ENCODE measurements at places on chromosomes 1 and 21.

- DNase-seq: no peak
Measured at GRCh38 chr1:107459204-107459904, 318.5 kb downstream of the NTNG1 start.

DNA sequence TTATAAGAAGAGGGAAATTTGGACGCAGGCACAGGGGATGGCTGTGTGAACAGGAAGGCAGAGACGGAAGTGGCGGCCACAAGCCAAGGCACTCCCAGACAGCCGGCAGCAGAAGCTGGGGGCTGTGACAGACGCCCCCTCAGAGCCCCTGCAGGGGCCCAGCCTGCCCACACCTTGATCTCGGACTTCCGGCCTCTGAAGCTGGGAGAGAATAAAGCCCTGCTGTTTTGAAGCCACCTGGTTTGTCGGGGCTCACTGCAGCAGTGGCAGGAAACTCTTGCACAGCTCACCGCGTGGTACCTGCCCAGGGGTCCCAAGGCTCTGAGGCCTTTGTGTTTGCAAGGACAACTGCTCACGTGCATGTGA is 13.7 kb downstream of the MEGF6 start:
- DNase-seq: no peak

GRCh38 chr1:86271046-86271445 is 114.5 kb upstream of the COL24A1 start:
- no peak for DNase-seq

DNA sequence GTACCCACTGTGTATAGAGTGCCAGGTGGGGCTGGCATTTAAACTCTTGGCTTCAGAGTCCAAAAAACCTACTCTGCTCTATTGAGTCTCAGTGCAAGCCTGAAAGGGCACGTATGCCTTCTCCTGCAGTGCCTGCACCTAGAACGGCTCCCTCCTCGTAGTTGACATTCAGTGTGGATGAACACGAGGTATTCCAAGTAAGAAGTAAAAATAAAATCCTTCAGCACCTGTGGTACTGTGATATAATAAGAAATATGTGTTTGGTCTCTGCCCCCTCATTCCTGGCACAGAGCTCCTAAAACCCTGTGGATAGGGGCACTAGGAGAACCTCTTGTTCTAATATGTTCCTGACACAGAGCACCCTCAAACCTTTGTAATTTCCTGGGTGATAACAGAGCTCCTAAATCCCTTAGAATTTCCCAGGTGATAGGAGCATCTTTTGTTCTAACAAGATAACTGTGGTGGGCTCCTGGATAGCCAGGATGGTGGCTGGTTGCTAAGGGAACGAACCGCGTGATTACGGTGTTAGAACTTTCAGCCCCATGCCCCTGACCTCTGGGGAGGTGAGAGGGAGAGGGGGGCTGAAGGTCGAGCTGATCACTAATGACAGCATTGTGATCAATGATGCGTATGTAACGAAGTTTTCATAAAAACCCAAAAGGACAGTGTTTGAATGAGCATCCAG is 16.8 kb downstream of the UCK2 start:
- no peak for DNase-seq

DNA sequence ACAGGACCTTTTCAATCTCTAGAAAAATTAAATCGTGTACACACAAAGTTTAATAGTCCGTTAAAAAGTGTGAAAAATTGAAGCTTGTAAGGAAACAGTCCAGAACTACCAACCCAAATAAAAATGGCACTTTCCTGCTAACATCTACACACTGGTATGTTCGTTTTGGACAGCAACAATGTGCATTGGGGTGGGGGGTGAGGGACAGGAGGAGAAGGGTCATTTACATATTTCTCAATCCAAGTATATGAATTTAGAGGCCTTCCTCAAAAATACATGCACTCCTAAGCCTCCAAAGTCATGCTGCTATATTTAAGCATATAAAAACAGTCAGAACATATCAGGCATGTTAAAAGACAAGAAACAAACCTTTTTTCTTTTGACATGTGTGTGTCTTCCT is 2.5 kb downstream of the PPP1R15B start:
- no peak for DNase-seq

GRCh38 chr1:56575865-56576264 is 3.5 kb downstream of the PLPP3 start:
- no peak for DNase-seq

DNA sequence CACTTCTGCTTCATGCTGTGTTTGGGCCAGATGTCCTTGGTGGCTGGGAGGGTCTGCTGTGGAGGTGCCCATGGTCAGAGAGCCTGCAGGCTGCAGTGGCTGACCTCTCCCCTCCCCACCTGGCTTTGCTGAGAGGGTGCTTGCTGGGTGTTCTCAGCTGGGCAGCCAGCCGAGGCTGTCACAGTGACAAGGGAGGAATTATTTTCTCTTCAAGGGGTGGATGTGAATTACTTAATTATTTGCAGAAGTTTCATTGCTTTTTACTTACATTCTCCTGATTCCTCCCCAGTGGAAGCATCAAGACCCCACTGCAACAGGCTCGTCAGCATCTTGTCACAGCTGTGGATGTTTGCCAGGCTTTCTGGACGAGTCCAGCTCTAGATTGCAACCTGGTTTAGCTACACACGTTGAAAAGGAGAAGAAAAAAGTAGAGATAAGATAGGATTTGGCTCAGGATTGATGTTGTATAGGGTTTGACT is 70.3 kb downstream of the GALNT2 start:
- DNase-seq: no peak

- no peak for DNase-seq
Measured at GRCh38 chr1:84722794-84723193, 32.5 kb upstream of the SSX2IP start.

GRCh38 chr1:66275601-66276023 is 258.3 kb upstream of the SGIP1 start:
- DNase-seq: no peak
